ENCODE measurements at places on chromosomes 5 and 9.
A peak's percentile ranks its signal among the peaks of the same experiment; 100 is the strongest.

DNA sequence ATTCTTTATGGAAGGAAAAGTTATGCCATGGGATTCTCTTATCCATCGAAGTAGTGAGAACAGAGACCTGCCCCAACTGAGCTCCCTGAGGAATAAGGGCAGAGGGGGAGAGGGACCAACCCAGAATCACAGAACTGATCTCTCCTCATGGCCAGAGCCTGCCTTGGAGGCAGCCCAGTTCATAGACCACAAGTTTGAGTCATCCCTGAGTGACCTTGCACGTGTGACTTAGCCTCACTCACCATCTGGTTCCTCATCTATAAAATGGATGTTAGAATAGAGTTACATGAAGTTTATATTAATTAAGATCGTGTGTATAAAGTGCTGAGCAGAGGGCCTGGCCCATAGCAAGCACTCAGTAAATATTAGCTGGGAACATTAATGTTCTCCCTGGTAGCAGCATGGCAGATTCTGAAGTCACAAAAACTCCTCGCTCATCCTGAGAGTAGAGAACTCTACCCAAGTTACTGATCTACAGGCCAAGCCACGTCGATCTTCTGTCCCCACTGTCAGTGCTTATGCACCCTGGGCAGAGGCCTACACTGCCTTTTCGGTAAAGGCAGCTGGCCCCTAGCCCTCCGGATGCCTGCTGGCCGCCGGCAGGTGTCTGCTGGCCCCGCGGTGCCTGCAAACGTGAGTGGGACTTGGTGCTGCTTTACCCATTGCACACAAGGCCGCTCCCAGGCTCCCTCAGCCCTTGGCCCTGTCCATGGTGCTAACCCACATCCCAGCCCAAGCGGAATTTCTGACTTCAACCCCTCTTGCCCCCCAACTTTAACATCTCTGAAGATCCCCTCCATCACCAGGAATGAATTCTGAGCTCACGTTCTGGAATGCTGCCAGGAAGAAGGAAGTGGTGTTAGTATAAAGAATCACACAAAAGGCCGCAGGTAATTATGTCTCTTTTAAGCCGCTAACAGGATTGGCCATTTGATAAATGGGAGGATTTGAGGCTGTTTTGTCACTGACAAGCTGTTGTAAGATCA lies 61.1 kb upstream of the ARAP3 start:
- peak; percentile 37 for DNase-seq

GRCh38 chr5:72456391-72457074 lies 50.7 kb downstream of the ZNF366 start:
- DNase-seq, result no peak

- DNase-seq, result no peak
Observed at GRCh38 chr5:36441280-36441679, 139.6 kb upstream of the RANBP3L start.

- peak; percentile 45 for DNase-seq
Observed at GRCh38 chr5:59496524-59497134, 396.9 kb downstream of the PDE4D start.

GRCh38 chr9:32405506-32405905 lies 21.1 kb downstream of the ACO1 start:
- DNase-seq, result no peak

DNA sequence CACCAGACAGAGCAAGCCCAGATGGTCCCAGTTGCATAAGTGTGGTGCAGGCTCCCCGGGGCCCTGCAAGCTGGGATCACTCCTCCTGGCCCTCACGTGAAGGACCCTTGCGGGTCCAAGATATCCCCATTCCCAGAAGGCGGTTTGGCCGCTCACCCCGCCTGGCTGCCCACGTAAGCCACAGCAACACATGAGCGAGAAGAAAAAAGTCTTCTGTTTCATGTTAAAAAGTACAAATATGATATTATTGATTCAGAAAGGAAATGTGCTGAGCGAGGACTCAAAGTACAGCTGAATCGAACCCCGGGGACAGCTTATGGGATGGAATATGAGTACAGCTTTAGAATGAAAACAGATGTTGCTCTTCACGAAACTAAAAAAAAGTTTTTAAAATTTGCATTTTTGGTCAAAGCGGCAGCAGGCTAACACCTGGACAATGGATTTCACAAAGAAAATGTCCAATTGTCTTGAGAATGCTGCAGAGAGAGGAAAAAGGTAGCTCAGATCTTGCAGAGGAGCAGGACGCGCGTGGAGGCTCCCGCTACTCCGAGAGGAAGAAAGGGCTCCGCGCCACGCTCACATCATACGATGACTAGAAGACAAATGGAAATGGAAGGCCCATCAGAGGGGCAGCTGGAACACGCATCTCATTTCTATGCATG lies 427.6 kb downstream of the IRX1 start:
- no peak for DNase-seq

DNA sequence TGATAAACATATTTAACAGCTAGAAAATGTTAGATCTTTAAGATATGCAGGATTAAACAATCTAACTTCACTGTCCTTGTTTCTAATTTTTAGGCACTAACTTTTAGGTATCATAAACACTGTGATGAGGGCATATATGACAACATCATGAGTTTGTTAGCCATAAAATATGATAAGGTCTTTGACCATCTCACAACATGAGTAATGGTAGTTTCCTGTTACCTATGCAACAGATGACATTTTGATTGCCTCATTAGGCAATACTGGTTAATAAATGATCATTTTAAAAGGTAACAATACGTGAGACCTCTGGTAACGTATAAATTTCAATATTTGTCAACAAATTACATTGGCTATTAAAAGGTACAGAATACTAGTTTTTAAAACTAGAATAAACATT lies 613.5 kb downstream of the PDE4D start:
- DNase-seq, result no peak
